ENCODE measurements at places on chromosomes 11 and 22.

DNA sequence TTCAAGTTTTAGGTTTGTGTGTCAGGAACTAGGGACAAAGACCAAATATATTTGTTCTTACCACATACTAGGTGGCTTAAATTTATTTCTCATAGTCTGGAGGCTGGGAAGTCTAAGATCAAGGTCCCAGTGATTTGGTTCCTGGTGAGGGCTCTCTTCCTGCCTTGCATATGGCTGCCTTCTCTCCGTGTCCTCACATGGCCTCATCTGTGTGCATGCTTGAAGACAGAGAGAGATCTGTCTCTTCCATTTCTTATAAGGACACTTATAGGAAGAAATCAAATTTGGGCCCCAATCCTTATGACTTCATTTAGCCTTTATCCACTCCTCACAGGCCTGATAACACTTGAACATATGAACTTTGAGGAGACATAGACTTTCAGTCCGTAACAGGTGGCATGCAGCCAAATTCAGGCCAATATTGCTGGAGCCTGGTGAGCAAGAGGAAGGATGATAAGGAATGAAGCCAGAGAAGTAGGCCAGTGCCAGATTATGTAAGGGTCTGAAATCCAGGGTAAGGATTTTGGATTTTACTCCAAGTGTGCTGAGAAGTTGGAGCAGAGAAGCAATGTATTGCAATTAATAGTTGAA lies 35.1 kb downstream of the TTC17 start:
- no peak for DNase-seq

GRCh38 chr22:42805998-42806830 lies 50.9 kb downstream of the ARFGAP3 start:
- no peak for DNase-seq

GRCh38 chr22:32853662-32854061 lies 52.2 kb downstream of the TIMP3 start:
- DNase-seq, result no peak

DNA sequence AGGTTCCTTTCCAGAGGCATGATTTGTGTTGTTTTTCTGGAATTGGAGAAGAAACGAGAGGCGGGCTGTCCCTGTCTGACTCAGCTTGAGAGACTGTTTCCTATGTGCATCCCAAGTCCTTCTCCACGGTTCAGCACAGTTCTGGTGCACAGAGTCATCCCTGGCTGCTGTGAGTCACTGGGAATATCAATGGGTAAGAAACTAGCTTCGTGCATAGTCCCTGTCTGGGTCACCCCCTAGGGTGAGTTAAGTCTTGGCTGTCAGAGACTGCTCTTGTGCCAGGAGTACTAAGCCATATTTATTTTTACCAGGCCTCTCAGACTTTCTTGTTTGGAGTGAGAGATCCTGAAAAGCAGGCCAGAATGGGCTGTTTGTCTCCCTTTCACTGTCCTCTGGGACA lies 2.4 kb upstream of the LRP4 start:
- DNase-seq, result no peak

DNA sequence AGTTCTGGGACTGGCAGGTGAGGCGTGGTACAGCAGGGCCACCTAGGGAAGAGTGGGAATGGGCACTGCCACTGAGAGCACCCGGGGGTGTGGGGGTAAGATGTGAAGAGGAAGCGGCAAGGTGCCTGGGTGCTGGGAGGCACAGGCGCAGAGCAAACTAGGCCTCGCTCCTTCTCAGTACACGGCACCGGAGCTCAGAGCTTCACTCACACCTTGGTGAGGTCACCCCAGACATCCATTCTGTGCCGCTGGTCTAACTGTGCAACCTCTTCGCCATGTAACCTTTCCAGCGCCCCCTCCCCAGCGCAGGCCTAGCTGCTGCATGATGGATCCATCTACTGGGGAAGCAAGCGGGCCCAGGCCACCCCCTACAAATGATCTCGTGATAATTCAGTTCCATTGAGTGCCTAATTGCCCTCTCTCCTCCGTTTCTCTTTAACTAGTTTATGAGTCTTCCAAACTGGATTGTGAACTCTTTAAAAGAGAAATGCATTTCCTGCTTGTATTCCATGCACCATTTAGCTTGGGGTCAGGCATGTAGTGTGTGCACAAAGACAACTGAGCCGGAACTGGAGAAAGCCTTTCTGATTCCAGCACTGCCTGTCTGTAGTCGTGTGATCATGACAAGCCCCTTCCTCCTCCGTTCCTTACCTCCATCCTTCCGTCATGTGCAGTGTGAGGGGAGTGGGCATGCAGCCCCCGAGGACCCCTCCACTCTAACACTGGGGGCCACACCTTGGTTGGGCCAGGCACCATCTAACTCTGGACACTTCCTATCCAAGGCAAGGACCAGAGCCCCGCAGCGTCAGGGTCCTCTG lies 1475.2 kb downstream of the TBC1D22A start:
- no peak for DNase-seq

GRCh38 chr11:38788561-38788960 lies 2190.5 kb upstream of the RAG2 start:
- no peak for DNase-seq

GRCh38 chr22:26416256-26416655 lies 12.8 kb upstream of the ASPHD2 start:
- no peak for DNase-seq

DNA sequence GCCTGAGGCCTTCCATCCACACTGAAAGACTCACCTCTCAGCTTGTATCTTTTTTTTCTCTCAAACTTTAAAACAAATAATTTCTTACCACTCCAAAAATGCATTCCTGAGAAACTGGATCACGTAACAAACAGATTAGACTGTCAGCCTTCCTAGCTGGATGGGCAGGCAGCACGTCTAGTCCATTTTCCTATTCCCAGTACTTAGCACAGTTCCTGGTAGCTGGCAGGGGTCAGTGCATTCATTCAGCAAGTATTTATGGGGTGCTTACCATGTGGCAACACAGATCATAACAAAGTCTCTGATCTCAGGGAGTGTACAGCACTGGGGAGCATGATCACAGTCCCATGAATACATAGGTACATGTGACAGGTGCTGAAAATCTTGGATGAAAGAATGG lies 89.6 kb downstream of the UBASH3B start:
- no peak for DNase-seq

- DNase-seq, result no peak
Measured at GRCh38 chr22:45602824-45603595, 68.6 kb upstream of the ATXN10 start.

GRCh38 chr11:104159356-104159755 lies 4.6 kb downstream of the PDGFD start:
- no peak for DNase-seq

DNA sequence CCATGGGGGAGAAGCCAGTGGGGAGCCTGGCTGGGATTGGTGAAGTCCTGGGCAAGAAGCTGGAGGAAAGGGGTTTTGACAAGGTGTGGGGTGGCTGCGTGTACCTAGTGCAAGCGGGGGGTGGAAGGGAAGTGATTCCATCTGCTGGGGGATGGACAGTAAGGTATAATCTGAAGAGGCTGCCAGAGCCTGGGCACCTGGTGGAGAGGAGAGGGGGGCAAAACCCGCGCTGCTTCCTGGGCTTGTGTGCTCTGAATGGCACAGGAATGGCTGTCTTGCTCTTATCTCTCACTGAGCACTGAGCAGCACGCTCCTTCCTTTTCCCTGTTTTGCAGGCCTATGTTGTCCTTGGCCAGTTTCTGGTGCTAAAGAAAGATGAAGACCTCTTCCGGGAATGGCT lies 988 bp downstream of the BANF1 start:
- DNase-seq, result no peak

DNA sequence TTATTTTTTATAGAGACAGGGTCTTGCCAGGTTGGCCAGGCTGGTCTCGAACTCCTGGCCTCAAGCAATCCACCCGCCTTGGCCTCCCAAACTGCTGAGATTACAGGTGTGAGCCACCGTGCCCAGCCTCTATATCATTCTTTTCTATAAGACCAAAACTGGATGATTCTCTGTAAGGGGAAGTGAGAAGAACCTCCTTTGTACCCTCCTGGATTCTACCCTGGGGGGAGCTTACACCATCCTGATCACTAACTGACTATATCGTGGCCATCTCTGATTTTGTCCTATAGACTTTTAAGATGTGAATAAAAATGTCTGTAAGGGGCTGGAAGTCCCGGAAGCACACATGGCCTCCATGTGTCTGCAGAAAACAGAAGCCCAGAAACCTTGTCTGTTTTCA lies 9.1 kb downstream of the PIWIL4 start:
- no peak for DNase-seq

DNA sequence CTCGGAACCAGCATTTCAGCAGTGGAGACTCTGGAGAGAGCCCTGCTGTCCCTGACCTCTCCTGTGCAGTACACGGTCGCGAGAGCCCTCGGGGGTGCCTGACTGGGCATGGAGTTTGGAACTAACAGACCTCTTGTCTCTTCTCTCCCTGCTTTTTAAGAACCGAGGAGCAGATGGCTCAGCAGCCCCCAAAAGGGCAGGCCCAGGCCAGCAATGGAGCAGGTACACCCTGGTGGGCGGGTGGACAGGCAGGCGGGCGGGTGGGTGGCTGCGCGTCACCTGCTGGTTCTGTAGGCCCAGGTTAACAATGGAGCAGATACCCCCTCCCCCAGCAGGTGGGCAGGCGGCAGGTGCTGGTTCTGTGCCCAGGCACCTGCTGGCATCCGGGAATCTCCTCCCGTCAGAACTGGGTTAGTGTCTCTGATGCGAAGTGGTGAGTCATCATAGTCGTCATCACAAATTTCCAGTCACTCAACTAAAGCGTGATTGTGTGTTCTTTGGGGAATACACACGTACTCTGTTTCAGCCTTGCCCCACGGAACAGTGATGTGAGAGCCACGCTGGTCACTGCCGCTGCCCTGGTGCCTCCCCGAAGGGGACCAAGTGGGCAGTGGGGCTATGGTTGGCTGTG lies 41.1 kb downstream of the GRAMD4 start:
- DNase-seq, result no peak

DNA sequence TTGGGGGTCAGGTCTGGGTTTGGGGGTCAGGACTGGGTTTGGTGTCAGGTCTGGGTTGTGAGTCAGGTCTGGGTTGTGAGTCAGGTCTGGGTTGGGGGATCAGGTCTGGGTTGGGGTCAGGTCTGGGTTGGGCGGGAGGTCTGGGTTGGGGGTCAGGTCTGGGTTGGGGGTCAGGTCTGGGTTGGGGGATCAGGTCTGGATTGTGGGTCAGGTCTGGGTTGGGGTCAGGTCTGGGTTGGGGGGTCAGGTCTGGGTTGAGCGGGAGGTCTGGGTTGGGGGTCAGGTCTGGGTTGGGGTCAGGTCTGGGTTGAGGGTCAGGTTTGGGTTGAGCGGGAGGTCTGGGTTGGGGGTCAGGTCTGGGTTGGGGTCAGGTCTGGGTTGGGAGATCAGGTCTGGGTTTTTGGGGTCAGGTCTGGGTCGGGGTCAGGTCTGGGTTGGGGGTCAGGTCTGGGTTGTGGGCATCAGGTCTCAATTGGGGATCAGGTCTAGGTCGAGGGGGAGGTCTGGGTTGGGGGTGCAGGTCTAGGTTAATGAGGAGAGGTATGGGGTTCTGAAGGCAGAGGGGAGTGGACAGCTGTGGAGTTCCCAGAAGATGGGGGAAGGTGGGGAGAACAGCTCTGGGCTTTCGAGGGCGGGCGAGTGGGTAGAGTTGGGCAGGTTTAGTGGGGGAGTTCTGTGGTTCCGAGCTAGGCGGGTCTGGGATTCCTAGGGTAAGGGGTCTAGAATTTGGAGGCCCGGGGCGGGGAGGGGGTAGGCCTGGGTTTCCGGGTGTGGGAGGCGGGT lies 629 bp downstream of the TTLL8 start:
- DNase-seq, result no peak

DNA sequence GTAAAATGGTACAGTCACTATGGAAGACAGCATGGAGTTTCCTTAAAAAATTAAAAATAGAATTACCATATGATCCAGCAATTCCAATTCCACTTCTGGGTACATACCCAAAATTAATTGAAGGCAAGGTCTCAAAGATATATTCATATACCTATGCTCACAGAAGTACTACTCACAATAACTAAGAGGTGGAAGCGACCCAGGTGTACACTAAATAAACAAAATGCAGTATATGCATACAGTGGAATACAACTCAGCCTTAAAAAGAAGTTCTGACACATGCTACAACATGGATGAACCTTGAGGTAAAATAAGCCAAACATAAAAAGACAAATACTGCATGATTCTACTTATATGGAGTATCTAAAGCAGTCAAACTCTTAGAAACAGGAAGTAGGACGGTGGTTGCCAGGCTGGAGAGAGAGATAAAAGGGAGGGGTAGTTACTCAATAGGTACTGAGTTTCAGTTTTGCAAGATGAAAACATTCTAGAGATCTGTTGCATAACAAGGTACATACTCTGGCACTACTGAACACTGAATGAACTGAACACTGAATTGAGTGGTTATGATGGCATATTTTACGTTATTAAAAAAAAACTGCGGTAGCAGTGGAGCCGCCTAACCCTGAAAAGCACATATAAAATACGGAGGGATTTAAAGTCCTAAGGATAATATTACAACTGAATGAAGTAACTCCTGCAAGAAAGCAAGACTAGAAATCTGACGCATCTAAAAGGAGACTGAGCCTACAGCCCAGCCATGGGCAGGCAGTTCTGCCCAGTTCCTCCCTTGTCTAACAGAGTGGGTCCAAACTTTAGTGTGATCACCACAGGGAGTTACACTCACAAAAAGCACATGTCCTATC lies 12.8 kb downstream of the DGCR2 start:
- no peak for DNase-seq

- DNase-seq, result no peak
Measured at GRCh38 chr11:88536616-88537265, 199.2 kb upstream of the CTSC start.

GRCh38 chr22:40911772-40912171 lies 39.4 kb upstream of the RBX1 start:
- no peak for DNase-seq

Data from amygdala (tissue), 56 donors.